ENCODE measurements at places on chromosomes 4 and X. TPM values are rescaled to one million over a fixed set of nuclear protein-coding genes. Genes with fewer than 3 reads are reported as not detected.
A peak's percentile ranks its signal among the peaks of the same experiment; 100 is the strongest.

Gene CTPS2
- 5.3 TPM for total RNA-seq

Gene IQCM
- total RNA-seq: not detected

Gene HSD17B13
- 0.10 TPM for total RNA-seq

GRCh38 chr4:72702948-72703347, 133.9 kb upstream of the ADAMTS3 start:
- no peak overlapping the region for H3K4me3 ChIP-seq
- no peak overlapping the region for H3K27ac ChIP-seq
- H3K27me3 ChIP-seq: peaks cover 9% of the 10 kb centered on the region
- H3K4me1 ChIP-seq: peaks cover 8% of the 10 kb centered on the region
- no peak for DNase-seq
- no peaks in the 10 kb centered on the region for H3K36me3 ChIP-seq

DNA sequence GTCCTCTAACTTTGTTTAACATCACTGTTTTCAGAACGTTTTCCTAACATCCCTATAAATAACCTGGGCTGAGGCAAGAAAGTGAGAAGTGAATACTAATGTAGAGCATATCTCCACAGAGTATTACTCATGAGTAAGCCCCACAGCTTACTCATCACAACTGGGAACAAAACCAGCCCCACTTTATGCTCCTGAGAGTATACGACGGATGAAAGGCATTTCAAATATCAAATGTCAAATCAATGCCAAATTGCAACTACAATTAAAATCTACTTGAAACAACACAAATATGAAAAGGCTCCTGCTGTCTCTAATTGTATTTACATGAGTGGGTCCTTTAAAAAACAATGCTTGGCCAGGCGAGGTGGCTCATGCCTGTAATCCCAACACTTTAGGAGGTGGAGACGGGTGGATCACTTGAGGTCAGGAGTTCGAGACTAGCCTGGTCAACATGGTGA, 41.2 kb downstream of the SH3RF1 start:
- no peaks in the 10 kb centered on the region for H3K36me3 ChIP-seq
- H3K4me3 ChIP-seq: no peak overlapping the region
- H3K4me1 ChIP-seq: no peaks in the 10 kb centered on the region
- H3K27me3 ChIP-seq: peaks cover 2% of the 10 kb centered on the region
- DNase-seq: no peak

- H3K27me3 ChIP-seq: no peaks in the 10 kb centered on the region
- no peak overlapping the region for H3K4me3 ChIP-seq
- H3K4me1 ChIP-seq: no peaks in the 10 kb centered on the region
- no peak overlapping the region for H3K27ac ChIP-seq
- peaks cover 5% of the 10 kb centered on the region for H3K36me3 ChIP-seq
Observed at GRCh38 chr4:102713096-102713495, 47.7 kb downstream of the MANBA start.

- H3K4me3 ChIP-seq: no peak overlapping the region
- no peaks in the 10 kb centered on the region for H3K4me1 ChIP-seq
- no peak for DNase-seq
- no peak overlapping the region for H3K27ac ChIP-seq
- no peaks in the 10 kb centered on the region for H3K27me3 ChIP-seq
Observed at GRCh38 chr4:182185491-182185890, 57.7 kb upstream of the TENM3 start.

GRCh38 chrX:72573158-72573511, 492 bp upstream of the HDAC8 start:
- peak overlapping the region; percentile 98 for H3K4me3 ChIP-seq
- DNase-seq: no peak
- peaks cover 2% of the 10 kb centered on the region for H3K36me3 ChIP-seq

GRCh38 chrX:96906741-96907140, 23.0 kb downstream of the RPA4 start:
- no peak overlapping the region for H3K27ac ChIP-seq
- H3K4me3 ChIP-seq: no peak overlapping the region
- no peaks in the 10 kb centered on the region for H3K36me3 ChIP-seq
- no peaks in the 10 kb centered on the region for H3K27me3 ChIP-seq

Measured in activated T-helper 1 cell treated with anti-CD3 and anti-CD28 coated beads, Interleukin-12 subunit alpha, Interleukin-12 subunit beta, Interleukin-2, Interleukin-4 antibody, amounts not matched to agents 30 ng/mL and 10 ng/mL and 1 ng/mL, durations not matched to agents 14 hours and 24 hours and 36 hours (primary cell).